ENCODE measurements at places on chromosomes 4 and X.

- no peak for DNase-seq
Measured at GRCh38 chr4:26194764-26195163, 126.0 kb upstream of the RBPJ start.

DNA sequence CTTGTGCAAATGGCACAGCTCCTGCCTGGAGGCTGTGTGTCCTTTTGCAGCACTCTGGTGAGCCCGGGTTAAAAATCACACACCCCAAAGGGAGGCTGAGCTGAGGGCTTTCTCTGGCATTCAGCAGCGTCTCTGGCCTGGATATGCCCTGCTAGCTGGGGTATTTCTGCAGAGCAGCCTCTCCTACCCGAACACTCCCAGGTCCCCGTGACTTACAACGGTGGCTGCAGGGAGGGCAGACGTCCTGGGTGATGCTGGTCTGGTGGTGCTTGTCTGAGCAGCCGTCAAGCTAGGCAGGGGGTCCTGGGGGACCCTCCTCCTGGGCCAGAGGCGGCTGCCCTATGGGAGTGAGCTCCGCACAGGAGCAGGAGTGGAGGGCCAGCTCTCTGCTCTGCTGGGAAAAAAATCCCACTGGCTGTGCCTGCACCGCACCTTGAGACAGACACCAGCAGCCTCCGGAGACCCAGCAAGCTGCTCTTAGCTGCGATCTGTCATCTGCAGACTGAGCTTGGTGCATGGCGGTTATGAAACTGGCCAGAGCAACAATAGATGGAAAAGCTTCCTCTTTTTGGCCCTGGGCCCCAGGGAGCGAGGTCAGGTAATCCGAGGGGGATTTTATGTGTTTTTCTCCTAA is 41.3 kb upstream of the ASMTL start:
- DNase-seq, result no peak

- DNase-seq, result no peak
Measured at GRCh38 chr4:11505221-11505971, 76.7 kb upstream of the HS3ST1 start.

DNA sequence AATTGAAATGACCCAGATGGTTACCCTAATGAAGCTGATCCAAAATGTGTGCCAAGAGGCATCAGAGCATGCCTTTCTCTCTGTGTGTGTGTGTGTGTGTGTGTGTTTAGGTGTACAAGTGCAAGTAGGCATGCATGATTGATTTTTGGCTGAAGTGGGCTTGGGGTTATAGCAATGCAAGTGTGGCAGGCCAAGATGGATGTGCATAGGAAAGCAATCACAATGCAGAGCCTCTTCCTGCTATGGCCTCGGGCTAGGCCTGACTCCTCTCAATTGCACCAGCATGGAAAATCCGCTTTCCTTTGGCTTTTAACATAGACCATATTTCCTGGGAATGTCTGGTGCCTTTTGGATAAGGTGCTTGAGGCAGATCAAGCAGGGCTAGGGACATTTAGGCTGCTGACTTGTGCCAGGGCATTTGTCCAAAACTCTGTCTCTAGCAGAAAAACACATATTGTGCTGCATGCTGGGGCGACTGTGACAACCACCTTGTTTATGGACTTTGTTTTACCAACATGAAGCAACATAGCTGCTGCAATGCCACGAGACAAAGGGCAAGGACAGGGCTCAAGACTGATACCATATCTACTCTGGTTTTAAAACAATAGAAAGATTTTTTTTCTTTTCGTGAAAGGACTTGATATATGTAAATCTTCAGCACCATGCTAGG is 395.7 kb downstream of the RAPGEF2 start:
- DNase-seq, result no peak

DNA sequence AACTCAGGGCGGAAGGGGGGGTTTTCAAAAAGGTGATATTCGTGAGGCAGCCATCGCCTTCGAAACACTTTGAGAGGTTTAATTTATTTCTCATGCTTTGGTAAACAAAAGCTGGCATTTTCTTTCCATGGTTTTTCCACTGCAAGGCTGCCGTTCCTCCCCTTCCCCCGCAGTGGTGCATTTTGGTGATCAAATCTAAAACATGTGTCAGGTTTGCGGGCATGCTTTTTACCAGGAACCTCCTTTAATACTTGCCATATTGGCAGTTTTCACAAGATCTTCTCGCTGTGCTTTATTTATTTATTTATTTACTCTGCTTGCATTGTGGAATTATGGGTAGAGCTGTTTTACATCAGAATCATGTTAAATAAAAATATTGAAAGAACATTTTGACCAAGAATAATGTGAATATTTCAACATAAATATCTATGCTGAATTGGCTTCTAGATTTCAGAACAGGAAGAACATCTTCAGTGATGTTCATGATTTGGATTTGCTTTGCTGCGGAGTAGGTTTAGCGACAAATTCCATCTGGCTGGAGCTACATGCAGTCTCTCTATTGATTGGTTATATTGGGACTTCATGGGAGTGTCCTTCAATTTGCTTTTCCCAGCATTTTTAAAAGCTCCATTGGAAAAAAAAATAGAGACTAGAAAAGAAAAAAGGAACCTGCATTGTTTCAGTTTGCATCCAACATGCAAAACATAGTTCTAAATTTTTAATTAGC is 54.4 kb downstream of the STOX2 start:
- DNase-seq, result no peak

DNA sequence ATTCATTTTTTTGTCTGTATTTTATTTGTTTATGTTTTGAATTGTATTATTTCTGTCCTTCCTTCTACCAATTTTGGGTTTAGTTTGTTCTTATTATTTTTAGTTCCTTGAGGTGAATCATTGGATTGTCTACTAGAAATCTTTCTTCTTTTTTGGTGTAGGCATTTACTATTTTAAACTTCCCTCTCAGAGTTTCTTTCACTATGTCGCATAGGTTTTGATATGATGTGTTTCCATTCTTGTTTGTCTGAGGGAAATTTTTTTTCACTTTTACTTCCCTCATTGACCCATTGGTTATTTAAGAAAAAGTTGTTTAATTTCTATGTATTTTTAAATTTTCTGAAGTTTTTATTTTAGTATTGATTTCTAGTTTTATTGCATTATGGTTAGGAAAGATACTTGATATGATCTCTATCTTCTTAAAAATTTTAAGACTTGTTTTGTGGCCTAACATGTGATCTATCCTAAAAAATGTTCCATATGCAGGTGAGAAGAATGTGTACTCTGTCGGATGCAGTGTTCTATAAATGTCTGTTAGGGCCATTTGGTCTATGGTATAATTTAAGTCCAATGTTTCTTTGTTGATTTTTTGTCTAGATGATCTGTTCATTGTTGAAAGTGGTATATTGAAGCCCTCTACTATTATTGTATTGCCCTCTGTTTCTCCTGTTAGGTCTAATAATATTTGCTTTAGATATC is 68.8 kb downstream of the IL15 start:
- no peak for DNase-seq

DNA sequence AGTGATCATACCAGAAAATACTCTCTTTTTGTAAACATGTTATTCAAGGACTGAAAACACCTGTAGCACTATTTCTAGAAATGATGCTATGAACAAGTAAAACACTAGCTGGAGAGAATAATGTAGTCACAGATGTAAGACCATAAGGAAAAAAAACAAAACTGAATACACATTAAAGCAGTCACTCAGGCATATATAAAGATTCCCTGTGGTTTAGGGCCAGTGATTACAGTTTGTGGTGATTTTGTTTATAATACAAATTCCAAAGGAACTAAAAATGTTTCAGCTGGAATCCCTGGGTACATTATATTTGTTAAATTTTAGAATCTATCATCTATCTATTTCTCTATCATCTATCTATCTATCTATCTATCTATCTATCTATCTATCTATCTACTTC is 777.8 kb upstream of the FRG1 start:
- DNase-seq, result no peak

DNA sequence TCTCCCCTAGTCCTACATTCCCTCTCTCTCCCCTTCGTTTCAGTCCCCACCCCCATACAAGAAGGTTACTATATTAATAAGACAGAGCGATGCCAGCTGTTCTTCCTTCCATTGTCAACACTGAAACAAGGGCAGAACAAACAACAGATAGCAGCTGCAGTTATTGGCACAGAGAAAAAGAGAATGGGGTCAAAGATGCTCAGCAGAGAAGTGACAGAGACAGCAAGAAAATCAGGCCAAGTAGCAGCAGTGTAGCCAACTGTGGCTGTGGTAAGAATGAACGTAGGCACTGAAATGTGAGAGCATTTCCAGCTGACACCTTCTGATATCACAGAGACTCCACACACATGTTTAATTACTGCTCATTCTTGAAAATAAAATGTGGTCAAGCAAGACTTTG is 641.8 kb downstream of the FSTL5 start:
- DNase-seq, result no peak

DNA sequence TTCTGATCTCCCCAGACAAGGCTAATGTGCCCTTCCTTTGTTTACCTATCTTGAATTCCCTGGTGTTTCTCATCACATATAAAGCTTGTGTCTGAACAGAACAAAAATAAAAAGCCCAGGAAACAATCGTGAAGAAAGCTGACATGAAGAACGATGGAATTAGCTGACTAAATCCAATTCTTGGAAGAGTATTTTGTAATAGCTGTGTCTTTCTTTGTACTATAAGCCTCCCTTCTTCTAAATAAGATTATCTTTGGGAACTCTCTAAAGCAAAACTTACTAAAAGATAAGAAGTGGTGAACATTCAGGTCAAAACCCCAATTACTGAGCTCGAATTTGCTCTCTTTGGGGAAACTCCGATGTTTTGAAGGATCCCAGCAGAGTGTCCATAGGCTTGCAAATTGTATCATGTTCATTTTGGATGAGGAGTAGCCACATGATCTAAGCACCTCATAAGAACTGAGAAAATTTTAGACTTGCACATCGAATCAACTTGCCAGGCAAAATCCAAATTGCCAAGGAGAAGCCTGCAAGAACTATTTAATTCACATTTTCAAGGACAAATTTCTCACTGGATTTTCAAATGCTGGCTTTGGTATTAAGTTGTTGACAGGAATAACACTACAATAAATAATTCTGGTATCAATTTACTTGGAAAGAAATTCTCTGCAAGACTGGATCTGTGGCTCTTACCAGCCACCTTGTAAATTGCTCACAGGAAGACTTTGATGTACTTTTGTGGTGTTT is 106.2 kb downstream of the LNX1 start:
- no peak for DNase-seq

- no peak for DNase-seq
Measured at GRCh38 chr4:38738940-38739803, 43.6 kb downstream of the TLR10 start.

DNA sequence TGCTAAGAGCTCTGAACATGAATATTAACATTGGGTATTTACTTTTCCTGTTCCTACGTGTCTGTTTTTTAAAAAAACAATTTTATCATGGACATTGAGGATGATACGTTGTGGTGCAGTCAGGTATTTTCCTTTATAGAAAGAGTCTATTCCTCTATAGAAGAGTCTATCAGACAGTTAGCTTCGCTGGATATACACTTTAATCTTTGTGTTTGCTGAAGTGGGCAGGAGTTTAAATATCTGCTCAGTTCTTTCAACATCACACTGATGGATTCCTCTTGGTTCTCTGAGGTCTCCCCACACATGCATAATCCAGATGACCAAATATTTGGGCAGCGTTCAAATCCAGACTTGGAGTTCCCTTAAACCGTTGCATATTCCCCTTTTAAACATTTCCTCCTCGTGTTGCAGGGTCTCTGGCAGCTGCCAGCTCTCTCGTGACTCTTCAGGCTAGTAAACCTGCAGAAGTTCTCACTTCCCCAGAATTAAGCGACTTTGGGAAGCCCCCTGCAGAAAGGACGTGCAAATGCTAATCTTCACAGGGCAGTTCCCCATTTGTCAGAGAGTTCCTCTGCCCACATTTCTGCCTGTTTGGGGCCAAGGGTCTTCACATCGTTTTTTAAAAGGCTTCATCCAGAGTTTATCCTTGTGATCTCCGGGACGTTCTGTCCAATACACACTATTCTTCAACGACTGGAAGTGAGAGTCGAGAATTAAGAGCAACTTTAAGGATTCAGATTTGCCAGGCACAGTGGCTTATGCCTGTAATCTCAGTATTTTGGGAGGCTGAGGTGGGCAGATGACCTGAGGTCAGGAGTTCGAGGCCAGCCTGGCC is 20.5 kb upstream of the DHRSX start:
- DNase-seq, result no peak

DNA sequence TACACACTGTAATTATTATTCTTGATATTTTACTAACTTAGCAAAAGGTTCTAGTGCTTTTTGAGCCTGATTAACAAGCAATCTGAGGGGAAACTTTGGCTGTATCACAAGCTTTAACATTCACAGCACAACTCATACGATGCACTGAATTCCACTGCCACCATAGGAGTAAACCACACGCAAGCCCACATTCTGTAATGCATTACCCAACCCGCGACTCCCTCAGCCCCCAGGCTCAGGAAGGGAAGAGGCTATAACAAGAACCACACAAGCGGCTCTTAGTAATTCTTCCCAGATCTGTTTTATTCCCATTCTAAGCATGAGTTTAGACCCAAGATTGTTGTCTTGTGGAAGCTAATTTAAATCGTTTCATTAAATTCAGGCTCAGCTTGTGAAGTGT is 138.5 kb upstream of the TBL1X start:
- no peak for DNase-seq

DNA sequence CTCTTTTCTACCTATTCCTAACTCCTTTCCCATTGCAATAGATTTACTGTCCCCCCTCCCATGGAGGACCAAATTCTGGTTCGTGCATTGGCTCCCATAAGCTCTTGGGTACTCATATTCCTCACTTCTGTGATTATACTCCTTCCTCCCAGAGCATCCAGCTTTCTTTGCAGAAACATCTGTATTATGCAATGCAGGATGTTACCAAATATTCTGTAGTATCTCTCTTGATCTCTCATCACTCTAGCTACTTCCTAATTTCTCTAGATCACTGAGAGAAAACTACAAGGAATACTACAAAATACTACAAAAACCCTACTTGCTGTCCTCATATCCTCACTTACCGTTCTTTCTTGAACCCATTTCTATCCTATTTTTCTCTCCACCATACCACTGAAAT is 395.9 kb upstream of the HS3ST1 start:
- no peak for DNase-seq

DNA sequence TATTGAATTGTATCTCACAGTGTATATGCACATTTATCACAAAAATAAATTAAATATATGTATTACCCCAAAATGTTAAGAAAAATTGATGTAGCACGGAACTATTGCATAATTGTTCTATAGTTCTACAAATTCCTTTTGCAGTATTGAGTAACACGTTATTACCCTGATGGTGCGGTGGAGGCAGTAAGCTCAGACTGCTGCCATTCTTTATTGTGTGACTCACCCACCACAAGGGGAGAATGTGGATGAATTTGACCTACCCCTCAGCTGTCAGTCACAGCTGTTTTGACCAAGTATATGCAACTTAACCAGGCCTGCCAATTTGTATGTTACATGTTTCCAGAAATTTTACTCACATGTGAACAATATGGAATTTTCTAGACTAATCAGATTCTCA is 506.6 kb downstream of the SH3BGRL start:
- DNase-seq, result no peak

GRCh38 chr4:88010966-88011365 is 3.5 kb downstream of the PKD2 start:
- DNase-seq, result no peak

- DNase-seq, result no peak
Measured at GRCh38 chr4:27835851-27836250, 975.2 kb downstream of the STIM2 start.

- no peak for DNase-seq
Measured at GRCh38 chrX:23788521-23788920, 5.5 kb downstream of the SAT1 start.

- DNase-seq, result no peak
Measured at GRCh38 chrX:41055740-41056139, 29.5 kb upstream of the USP9X start.

Measured in activated T-cell treated with anti-CD3 and anti-CD28 coated beads for 48 hours (primary cell).